Stimulated activated CD4-positive, alpha-beta T cell treated with anti-CD3 and anti-CD28 coated beads, TNF-alpha, amount 100 ng/mL, for 48 hours (primary cell): ENCODE measurements at places on chromosomes 2 and 18.
A peak's percentile ranks its signal among the peaks of the same experiment; 100 is the strongest.

DNA sequence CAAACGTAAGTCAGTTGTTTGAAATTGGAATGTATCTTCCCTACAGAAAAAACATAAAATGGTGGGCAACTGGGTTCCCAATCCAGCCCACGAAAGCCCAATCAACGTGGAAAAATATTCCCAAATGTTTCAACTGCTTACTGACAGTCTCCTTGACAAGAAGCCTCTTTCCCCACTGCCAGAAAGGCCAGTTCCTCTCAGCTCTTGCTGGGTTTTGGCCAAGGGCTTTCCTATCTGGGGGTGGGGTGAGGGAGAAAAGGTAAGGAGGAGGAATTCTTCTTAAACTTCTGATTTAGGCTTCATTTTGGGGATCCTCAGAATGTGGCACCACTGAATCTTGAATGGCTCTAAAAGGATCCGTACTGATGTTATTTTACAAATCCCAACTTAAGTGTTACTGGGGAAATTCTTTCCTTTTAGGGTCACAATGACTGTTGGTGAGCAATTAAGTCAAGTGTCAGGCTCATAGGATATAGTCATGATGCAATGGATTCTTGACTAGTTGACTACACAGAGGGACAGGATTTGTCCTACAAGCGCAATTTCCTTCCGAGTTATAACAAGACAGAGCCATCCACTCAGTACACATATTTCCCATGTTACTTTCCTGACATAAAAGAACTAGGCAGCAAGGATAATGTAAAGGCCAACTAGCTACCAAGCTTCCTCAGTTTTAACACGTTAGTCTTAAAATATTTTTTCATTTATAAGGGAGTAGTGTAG lies 73.6 kb downstream of the SPRED2 start:
- DNase-seq, result no peak

- DNase-seq, result no peak
These were observed 71.7 kb downstream of the SMAD7 start for GRCh38 chr18:48879008-48879431.

DNA sequence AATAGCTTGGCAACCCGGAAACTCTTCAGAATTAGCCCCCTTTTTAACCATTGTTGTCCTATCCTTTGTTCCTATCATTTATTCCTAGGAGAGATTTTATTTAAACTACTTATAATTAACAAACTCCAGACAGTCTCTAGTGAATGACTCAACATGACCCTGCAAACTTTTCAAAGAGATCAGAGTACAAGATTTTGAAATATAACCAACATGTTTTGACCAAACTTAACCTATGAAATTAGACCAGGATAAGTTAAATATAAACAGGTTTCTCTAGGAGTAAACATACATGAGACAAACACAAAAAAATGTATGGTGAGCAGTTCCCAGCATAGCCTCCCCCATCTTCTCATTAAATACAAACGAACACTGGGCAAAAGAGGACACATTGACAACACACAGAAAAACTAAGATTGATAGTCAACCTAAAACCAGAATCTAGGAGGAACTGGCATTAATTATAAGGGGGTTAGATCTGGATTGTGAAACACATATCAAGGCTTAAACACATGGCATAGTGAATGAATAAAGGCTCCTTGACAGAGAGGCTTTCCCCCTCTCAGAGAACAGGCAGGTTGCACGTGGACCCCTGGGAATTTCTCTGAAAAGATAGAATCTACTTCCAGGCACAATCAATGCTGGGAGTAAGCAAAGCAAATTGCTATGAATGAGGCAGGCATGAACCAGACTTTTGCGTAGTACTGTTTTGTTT lies 284.1 kb downstream of the IRS1 start:
- no peak for DNase-seq

- no peak for DNase-seq
These were observed 413.1 kb upstream of the PKDCC start for GRCh38 chr2:41634686-41635085.

- DNase-seq, result no peak
These were observed 86.0 kb downstream of the WDSUB1 start for GRCh38 chr2:159200498-159200897.

DNA sequence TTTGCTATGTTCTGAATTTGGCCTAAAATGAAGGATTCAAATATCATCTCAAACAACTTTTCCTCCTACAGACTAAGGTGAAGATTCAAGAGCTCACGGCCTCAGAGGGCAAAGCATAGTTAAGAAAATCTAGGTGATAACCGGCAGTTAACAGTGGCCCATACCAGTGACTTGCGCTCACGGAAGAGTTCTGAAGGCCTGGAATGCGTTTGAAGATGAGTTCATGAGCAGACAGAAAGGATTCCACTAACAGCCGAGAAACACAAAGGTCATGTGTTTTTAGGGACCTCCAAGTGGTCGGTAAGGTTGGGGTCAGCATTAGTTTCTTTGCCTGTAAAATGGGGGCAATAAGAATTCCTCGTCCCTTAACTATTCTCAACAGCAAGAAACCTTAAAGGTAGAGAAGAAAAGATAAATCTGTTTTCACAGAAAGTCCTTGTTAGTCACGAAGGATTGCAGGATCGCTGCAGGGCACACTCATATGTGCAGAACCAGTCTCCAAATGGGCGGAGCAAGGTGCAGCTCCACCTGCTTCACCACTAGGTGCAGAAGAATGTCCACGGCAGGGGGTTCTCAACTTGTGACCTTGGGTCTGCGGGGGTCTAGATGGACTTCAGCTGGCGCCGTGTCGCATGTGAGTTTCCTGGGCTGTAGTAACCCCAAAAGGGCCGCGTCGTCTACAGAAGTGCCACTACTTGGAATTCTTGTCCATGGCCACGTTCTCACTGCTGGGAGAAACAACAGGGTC lies 708 bp upstream of the RPIA start:
- peak; percentile 45 for DNase-seq

DNA sequence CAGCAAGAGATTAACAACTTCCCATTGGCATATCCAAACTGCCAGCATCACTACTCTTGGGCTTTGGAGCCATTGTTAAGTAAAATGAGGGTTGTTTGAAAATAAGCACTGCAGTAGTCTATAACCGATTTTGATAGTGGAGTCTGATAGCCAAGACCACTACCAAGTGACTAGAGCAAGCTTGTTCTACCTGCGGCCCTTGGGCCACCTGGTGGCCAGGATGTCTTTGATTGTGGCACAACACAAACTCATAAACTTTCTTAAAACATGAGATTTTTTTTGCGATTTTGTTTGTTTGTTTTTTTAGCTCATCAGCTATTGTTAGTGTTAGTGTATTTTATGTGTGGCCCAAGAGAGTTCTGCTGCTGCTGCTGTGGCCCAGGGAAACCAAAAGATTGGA lies 11.0 kb downstream of the UBE2E3 start:
- no peak for DNase-seq

DNA sequence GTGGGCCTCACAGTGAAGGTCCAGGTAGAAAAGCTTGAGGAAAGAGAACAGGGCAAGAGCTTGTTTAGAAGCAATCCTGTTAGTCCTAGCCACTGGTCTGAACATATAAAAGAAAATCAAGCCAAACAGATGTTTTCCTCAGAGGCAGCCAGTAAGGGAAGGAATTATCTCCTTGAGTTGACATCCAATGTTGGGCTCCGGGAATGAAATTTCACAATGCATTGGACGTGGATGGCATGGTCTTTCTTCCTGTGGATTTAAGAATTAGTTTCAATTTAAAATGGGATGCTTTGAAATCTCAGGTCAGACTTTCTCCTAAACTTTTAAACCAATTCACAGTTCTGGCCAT lies 92.1 kb downstream of the ACKR3 start:
- no peak for DNase-seq

GRCh38 chr2:223210489-223210888 lies 158.5 kb downstream of the KCNE4 start:
- no peak for DNase-seq

DNA sequence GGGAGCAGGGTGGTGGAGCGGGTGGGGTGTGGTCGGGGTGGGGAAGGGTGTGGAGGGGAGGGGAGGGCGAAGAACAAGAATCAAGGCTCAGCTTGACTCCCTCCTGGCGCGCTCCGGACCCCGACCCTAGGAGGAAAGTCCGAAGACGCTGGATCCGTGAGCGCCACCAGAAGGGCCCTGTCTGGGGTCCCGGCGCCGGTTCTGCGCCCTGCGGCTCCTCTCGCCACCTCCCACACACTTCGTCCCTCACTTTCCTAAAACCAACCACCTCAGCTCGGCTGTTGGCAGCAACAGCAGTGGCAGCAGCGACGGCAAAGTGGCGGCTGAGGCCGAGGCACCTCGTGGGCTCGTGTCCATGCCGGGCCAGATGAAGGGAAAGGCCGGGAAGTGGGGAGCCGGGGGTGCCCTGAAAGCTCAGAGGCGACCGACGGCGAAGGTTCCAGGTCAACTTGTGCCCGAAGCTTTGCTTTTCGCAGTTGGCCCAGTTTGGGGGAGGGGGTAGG lies 2.1 kb downstream of the KLHL14 start:
- DNase-seq, result no peak

DNA sequence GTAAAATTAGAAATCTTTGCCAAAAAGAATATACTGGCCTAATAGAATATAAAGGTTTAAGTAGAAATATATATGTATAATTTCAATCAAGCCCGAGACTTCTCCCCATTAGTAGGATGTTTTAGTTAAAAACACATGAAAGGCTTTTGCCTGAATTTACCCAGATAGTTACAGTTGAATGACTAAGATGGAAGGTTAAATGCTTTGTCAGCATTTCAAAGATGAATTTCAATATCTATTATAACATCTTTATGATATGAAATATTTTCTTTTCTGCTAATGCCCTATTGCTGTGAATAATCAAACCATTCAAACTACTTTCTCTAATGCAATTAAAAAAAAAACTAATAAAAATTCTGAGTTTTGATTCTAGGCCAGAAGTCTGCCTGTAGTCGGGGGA lies 18.0 kb upstream of the ABCA12 start:
- no peak for DNase-seq

DNA sequence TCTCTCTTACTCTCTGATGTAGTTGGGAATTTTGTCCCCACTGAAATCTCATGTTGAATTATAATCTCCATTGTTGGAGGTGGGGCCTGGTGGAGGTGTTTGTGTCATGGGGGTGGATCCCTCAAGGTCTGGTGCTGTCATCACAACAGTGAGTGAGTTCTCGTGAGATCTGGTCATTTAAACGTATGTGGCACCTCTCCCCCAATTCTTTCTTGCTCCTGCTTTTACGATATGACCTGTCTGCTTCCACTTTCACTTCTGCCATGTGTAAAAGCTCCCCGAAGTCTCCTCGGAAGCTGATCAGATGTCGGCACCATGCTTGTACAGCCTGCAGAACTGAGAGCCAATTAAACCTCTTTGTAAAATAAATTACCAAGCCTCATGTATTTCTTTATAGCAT lies 337.8 kb upstream of the CDH2 start:
- no peak for DNase-seq

DNA sequence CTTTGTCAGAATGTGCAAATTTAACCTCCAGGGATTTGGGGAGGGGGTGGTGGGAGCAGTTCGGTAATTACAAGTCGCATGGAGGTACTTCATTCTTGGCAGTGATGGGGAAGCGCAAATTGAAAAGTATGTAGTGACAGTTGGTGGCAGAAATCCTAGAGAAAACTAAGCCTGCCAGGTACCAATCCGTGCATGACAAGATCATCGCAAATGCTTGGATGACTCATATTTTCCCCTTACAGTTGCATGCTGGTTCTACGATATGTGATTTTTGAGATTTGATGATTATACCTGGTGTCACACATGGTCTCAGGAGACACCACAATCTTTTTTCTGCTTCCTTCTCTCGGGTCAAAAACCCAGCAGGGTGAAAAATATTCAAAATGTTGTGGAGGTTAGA lies 479.7 kb upstream of the ID2 start:
- DNase-seq, result no peak

DNA sequence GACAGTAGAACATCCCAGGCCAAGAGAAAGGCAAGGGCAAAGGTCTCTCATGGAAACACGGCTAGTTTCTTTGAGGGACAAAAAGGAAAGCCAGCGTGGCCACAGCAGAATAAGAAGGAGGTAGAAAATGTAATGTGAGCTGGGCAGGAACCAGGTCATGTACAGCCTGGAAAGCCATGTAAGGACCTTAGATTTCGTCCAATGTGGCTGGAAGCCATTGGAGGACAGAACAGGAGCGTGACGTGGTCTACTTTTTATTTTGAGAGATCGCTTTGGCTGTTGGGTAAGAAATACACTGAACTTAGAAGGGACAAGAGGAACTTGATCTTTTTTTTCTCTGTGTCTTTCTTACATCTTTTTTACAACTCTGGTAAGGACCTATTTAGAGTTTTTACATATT lies 57.8 kb upstream of the ANKRD44 start:
- DNase-seq, result no peak

DNA sequence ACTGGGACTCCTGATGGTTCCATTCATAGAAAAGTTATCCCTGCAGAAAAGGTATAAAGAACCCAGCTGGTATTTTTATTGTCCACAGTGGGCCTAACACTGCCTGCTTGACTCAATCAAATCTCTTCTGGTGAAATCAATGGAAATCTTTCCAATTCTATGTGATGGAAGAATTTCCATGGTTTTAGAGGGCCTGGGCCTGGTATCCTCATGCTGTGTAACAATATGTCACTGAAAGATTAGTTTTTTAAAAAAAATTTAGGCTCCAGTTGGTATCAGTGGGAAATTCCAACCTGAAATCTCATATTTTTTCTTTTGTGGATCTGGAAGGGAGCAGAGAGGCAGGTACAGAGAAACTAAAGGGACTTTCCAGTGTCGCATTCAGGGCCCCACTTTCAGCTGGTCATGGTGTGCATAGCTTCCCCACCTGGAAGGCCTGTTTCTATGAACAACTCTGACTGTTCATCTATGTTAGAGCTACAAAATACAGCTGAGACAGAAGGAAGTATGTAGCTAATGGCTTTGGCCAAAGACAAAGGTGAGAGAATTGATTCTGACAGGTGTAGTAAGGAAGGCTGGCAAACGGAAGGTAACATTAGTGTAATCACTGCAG lies 20.9 kb downstream of the NEB start:
- DNase-seq, result no peak

- peak; percentile 16 for DNase-seq
These were observed 128.5 kb downstream of the RAPGEF4 start for GRCh38 chr2:172864182-172864581.
